ENCODE measurements at places on chromosomes 6 and 20.

GRCh38 chr6:95517568-95517967, 59.8 kb upstream of the MANEA start:
- no peak for DNase-seq

DNA sequence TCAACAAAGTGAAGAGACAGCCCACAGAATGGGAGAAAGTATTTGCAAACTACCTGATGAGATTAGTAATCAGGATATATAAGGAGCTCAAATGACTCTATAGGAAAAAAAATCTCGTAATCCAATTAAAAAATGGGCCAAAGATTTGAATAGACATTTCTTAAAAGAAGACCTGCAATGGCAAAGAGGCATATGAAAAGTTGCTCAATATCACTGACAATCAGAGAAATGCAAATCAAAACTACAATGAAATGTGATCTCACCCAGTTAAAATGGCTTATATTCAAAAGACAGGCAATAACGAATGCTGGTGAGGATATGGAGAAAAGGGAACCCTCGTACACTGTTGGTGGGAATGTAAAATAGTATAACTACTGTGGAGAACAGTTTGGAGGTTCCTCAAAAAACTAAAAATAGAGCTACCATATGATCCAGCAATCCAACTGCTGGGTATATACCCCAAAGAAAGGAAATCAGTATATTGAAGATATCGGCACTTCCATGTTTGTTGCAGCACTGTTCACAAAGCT, 65.0 kb downstream of the TOX2 start:
- no peak for DNase-seq

GRCh38 chr6:147468634-147469033, 39.9 kb upstream of the SAMD5 start:
- no peak for DNase-seq

- no peak for DNase-seq
Observed at GRCh38 chr20:58492074-58492718, 23.0 kb downstream of the APCDD1L start.

- DNase-seq: no peak
Observed at GRCh38 chr6:113315165-113315564, 542.0 kb upstream of the MARCKS start.

GRCh38 chr20:44990425-44990824, 24.1 kb downstream of the STK4 start:
- DNase-seq: peak; percentile 73

- no peak for DNase-seq
Observed at GRCh38 chr6:112275365-112275764, 21.0 kb upstream of the LAMA4 start.

- no peak for DNase-seq
Observed at GRCh38 chr6:110656492-110656891, 158.8 kb downstream of the CDK19 start.

DNA sequence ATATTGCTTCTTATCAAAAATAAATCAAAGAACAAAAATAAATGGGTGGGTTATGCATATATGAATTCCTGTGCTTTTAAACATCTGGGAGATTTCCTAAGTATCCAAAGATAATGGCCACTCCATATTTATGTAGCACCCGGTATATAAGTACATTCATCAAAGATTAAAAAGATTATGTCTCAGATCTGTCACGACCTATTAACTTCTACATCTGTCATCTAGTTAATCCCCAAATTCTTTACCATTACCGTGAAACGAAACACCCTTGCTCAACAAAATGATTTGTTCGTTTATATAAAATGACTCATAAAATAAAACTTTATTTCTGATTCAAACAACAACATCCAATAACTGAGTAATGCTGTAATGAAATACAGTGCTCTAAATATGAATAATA, 64.8 kb upstream of the FOXQ1 start:
- DNase-seq: no peak

DNA sequence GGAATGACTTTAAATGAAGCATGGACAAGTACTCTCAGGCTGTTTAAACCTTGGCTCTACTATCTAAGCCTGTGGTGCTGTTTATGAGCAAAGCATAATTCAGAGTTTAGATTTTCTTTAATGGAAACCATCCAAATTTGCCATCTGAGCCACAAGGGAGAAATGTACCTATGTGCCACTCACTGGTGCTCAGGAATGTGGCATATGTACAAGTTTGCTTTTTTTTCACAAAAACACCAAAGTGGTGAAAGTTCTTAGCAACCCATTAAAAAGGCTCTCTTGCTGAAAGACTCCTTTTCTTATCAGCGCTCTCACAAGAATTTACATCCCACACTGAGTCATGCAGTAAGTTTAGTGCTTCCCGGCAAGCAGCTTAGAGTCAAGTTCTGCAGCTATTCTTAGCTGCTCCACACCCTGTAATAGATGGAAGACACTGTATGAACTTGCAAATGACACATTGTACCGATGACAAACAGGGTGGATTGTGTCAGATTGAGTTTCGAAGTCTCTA, 57.3 kb upstream of the MLIP start:
- DNase-seq: no peak

GRCh38 chr6:17886891-17887290, 100.5 kb downstream of the KIF13A start:
- DNase-seq: no peak

DNA sequence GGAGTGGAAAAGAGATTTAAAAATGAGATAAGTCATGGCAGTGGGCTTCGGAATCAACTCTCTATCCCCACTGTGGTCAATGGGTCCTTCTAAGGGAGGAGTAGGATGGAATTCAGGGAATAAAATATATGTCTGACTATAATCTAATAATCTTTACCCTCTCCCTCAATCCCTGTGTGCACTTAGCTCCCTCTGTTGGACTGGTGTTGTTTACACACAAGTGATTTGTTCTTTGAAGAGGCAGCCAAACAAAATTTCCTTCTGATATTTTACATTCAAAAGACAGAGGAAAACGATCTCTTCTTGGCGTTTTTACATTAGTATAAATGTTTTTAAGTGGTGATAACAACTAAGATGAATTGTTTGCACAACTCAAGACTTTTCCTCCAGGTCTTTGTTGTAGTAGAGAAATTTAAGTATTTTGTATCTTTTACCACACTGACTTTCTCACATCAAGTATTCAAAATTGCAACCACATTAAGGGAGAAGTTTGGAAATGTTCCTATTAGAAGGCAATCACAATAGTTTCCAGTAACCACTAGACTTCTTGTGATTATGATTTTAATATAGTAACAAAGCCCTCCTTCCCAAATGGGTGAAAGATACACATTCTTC, 317.8 kb downstream of the CENPW start:
- no peak for DNase-seq

- DNase-seq: no peak
Observed at GRCh38 chr6:143515061-143515760, 3.7 kb upstream of the FUCA2 start.

DNA sequence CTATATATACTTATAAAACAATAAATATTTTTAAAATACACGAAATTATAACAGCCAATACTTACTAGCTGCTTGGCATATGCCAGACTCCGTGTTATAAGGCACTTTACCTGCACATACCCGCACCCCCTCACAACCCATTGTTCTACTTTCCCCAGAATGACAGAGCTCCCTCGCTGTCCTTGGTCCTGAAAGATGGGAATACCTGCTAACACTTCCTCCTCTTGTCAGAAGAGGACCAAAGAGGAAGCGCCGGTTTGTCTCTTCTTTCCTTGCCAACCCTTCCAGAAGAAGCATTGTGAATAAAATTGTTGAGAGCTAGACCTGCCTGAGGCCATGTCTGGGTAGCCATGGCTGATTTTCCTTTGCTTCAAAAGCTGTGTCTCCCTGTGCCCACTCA, 149.3 kb downstream of the PTPRT start:
- no peak for DNase-seq

DNA sequence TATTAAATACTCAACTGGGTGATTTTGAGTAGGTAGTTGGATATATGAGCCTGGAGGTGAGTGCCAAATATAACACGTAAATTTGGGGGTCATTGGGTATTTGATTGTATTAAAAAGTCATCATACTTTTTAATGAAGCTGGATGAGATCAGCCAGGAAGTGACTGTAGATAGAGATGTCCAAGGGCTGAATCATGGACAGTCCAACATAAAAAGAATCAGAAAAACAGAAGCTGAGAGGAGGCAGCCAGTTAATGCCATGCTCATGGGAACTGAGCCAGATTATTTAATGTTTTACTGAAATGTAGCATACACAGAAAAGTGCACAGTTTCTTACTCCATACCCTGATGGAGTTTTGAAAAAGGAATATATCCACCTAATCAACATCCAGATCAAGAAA, 435.5 kb upstream of the PLCB4 start:
- no peak for DNase-seq

DNA sequence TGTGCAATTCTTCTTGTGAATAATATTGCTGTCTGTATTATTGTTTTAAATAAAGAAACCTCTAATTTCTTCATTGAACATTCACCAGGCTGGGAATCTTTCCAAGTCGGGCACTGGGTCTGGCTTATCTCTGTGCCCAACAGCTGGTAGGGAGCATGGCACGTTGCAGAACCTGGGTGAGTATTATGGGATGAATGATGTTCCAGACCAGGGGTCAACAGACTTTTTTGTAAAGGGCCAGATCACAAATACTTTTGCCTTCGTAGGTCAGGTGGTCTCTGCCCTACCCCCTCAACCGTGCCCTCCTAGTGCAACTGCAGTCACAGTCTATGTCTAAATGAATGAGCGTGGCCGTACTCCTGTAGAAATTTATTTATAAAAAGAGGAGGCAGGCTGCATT, 81.6 kb upstream of the FOXQ1 start:
- no peak for DNase-seq

DNA sequence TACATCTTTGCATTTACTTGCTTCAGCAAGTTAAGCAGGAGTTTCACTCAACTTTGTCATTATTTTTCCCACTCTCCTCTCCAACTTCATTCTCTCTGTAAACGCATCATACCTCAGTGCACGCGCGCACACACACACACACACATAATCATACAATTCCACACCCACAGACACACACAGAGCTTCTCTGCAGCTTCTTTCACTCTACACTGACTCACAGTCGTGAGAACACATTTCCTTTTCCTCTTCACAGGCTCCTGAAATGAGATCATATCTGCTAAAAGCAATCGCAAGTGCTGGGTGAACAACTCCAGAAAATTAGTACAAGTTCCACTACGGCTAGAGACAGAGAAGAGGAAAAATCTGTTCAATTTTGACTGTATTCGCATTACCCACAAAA, 215.4 kb downstream of the PTPRT start:
- no peak for DNase-seq

DNA sequence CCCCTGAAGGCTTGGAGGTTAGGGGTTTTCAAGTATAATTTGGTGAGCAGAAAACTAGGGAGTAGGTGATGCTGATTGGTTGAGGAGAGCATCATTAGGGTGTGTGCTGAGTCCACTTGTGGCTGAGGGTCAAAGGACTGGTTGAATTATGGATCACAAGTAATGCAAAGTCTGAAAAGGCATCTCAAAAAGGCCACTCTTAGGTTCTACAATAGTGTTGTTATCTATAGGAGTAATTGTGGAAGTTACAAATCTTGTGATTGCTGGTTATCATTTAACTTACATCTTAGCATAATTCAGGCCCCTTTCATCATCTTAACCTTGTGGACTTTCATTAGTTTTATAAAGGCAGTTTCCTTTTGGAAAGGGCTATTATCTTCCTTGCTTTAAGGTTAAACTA, 60.8 kb downstream of the UBR2 start:
- no peak for DNase-seq

DNA sequence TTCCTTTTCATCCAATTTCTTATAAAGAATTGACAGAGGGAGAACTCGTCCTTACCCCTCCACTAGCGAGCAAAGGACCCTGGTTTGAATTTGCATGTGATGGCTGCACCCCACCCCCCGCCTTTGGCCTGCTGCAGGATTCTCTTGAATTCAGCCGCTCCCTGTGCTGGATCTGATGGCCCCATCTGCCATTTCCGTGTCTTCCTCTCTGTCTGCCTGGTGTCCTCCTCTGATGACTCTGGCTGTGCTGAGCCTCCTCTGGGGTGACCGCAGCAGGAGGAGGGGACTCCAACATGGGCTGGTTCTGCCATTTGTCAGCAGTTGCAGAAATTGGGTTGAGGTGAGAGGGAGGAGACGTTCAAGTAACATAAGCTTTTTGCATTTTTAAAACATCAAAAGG, 188.8 kb downstream of the DLL1 start:
- DNase-seq: peak; percentile 21

DNA sequence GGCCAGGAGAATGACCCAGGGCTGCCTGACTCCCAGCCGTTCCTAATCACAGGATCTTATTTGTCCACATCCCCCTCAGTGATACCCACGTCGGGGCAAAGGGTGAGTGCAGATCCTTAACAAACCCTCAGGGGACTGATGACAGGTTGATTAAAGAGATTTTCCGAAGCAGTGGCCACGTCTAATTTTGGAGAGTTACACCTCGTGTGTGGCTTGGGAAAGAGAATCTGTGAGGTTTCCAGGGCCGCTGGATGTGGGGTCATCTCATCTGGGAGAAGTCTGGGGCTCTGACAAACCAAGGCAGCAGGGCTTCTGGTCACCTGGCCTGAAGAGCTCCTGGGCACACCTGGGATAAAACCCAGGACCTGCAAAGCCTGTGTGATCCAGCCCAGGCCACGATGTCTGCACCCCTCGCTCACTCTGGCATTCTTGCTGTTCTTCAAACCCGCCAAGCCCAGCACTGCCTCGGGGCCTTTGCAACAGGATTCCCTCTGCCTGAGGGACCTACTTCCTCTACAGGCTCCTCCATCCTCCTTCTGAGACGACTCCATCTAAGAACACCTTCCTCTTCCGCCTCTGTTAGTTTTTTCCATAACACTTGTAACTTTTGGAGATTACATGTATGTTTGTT, 4.7 kb downstream of the JPH2 start:
- no peak for DNase-seq

- DNase-seq: no peak
Observed at GRCh38 chr6:47334334-47334733, 24.6 kb upstream of the TNFRSF21 start.

DNA sequence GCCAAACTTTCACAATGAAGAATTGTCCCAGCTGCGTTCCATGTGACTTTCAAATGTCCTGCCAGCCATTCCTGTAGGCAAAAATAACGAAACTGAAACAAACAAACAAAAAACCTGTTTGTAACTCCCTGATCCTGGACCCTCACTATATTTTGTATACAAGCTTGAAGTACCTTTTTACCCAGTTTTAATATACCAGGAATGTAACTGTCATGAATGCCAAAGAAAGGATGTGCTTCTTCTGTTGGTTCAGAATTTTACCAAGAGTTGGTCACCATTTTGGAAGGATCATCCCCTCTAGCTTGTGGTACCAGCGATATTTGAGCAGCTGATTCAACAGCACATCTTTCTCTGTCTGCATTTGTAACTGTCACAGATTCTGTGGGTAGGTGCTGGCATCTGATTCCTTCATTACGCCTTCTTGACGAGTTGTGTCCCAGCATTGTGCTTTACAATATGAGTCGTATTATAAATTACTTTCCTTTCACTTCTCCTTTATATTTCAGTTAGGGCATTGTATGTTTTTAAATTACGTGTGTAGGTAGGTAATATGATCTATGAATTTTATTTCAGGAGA, 93.9 kb downstream of the DLGAP4 start:
- no peak for DNase-seq

Data from activated CD8-positive, alpha-beta memory T cell treated with anti-CD3 and anti-CD28 coated beads, Interleukin-2, amount 10 ng/mL, durations not matched to agents 7 days and 5 days (primary cell).